ENCODE measurements at places on chromosomes 4 and X.

- no peak for DNase-seq
These were observed 3.4 kb downstream of the PJA1 start for GRCh38 chrX:69161786-69162349.

DNA sequence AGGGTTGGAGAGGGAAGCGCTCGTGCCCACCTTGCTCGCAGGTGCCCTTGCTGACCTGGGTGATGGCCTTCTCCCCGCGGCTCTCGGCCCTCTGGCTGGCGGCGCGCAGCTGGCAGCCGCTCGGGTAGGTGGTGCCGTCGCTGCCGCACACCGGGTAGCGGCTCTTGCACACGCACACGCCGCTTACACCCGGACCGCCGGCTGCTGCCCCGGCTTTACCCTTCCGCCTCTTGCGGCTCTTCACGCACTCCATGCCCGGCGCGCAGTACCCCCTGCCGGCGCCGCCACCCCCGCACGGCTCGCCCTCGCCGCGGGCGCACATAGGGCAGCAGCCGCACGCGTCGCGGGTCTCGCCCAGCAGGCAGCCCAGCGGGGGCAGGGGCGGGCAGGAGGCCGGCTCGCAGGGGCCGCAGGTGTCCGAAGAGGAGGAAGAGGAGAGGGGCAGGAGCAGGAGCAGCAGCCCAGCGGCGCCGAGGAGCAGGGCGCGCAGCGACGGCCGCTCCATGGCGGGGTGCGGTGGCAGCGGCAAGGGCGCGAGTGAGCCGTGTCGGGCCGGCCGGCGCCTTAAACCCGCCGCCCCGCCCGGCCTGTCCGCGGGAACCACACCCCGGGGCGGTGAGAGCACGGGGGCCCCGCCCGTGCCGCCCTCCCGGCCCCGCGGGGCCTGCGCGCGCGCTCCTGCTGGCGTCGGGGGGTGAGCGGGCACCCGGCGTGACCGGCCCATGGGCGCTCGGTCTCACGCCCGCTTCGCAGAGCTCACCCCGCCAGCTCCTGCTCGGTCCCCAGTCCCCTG lies at the start of gene IGFBP7:
TSS of gene IGFBP7 (minus strand) at position 539 of the 793 bp plus-strand sequence. CDS start at position 505, 34 bp downstream.
- DNase-seq, result no peak

DNA sequence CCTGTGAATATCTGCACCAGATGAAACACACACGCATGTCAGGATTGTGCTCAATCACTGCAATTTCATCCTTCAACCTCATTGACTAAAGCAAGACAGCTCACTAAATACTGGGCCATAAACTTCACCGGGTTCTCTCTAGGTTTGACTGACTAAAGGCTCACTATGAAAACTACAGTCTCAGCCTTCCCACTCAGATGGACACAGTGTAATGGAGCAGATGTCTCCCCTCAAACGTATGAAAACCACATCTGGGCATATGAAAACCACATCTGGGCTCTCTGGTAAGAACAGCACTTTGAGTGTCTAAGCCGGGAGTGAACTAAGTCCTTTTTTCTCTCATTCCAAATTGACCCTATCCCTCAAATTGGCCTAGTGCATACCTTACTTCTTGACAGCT lies 15.2 kb downstream of the GEMIN8 start:
- DNase-seq, result no peak

- no peak for DNase-seq
These were observed 7.4 kb downstream of the HERC3 start for GRCh38 chr4:88599714-88600113.

GRCh38 chrX:136546371-136546781 lies 14.4 kb downstream of the VGLL1 start:
- no peak for DNase-seq

DNA sequence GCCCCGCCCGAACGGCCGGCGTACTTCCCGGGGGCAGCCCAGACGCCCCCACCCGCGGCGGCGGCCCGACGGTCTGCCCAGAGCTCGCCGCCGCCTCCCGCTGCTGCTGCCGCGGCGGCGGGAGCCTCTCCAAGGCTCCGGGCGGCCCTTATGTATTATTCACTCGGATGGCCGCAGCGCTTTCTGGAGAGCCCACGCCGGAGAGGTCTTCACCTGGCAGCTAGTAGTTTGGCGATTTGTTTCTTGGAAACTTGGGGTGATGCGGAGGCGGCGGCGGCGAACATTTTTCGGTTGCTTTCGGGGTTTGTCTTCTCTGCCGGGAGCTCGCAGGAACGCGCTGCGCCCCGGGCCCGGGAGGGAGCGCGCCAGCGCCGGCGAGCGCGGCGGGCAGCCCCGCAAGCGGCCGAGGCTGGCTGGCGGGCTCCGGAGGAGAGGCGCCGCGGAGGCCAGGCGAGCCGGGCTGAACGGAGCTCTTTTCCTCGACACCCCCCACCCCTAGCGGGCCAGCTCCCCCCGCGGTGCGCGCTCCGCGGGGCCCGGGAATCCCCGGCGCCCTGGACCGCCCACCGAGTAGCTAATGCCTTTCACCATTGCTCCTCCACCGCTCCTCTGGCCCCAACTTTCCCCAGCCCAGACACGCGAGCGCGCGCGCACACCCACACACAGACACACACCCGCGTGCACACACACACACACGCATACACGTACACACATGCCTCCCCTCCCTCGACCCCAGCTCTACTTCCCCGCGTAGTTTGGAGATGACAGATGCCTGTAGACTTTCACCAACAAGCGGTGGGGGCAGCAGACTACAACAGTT lies 113.5 kb downstream of the DHX15 start:
- no peak for DNase-seq

GRCh38 chr4:182831376-182831775 lies 85.8 kb downstream of the DCTD start:
- no peak for DNase-seq

DNA sequence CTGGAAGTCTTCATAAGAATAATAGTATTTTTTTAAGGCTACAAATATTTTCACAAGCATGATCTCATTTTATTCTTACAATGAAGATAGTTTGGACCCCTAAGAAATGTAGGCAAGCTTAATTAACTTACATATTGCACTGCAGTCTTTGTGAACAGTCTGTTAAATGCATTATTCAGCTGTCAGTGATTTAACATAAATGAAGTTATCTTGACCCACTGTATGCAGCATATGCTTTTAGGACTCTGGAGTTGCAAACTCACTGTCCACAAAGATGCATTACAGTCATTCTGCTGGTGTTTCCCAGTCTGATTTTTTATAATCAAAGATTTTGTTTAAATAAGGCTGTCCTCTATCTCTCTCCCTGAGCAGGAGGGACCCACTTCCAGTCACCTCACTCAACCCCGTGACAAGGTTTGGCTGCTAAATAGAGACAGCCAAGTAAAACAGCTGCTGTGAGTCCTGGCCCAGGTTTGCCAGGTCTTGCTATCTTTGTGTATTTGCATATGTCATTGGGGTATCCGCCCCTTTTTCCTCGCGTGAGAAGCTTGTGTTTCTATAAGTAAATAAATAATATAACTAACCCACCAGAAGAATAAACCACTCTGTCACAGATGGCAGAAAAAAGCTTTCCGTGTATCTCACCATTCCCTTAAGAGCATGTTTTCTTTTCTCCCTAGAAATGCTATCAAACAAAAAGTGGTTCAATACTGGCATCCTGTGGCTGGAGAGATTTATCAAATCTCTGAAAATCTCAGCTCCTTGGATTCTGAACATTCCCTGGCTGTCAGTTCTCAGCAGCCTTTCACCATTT lies 67.0 kb downstream of the SLC7A11 start:
- no peak for DNase-seq

- no peak for DNase-seq
These were observed 15.5 kb downstream of the SLC10A7 start for GRCh38 chr4:146506272-146506671.

DNA sequence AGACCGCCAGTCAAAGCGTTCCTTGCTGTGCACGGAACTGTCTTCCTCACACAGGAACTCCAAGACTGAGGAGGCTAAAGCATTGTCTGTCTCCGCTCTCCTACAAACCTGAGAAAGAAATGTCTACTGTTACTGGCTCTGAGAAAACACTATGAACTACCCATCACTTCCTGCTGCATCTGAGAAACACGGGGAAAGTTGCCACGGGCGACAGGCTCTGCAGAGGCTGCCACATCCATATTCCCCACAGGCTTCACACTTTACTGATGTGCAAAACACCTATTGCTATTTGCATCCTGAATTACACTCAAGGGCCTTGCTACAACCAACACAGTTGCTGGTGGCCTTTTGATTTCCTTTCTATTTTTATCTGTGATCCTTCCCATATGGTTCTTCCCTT lies 59.0 kb downstream of the AFAP1 start:
- DNase-seq, result peak; percentile 13

GRCh38 chrX:16002185-16002584 lies 121.2 kb upstream of the GRPR start:
- DNase-seq, result peak; percentile 55

DNA sequence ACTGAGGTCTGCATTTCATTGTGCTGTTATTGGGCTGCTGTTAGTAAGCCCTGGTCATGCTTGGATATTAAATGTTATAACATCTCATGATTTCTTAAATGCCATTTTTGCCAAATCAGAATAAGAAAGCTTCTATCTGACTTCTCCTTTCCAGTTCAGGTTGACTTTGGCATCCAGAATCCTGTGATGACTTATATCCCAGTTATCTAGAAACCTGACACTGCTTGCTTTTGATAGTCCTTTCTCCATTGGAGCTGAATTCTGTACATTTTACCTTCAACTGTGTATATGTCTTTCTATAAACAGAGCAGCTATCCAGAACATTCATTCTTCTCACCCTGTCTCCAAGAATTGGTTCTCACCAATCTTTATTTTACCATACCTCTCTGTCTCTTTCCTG lies 257.7 kb upstream of the GNPDA2 start:
- no peak for DNase-seq

GRCh38 chr4:86250006-86250405 lies 109.8 kb downstream of the MAPK10 start:
- no peak for DNase-seq

DNA sequence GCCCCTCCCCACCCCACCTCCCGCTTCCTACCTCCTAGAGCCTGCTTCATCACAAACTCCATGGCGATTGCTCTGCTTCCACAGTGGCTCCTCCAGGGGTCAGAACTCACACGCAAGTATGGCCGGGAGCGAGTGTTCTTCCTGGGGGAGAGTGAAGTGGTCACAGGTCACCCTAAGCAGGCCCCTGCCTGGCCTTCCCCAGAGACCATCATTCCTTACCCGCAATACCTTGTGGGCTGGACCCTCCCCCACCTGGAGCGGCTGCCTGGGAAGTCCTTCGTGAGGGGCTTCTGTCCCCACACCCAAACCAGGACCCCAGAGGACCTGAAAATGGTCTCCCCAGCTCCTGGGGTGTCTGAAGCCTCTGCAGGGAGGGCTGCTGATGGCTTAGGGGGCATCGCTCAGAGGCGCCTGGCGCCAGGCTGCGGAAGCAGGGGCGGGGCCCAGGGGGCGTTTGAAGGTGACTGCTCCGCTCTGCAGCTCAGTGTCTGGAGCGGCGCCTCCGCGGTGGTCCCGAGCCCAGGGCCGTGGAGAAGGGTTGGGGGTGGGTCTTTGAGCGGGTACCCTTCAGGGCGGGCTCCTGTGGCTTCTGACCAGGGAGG lies 1.4 kb downstream of the CPLX1 start:
- no peak for DNase-seq

DNA sequence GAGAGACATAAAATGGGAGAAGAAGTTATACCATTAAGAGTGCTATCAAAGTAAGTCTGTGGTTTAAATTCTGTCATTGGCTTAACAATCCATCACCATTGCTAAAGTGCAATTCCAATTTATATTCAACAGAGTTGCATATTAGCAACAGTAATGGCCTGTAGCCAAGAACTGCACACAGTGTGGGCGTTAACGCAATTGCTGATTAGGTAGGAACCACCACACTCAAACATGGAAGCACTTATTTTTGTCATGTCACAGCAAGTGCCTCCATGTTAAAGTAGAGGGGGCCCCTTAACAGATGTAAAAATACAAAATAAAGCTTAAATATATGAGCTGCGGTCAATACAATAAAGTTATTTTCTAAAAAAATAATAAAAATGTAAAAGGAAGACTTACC lies 10.8 kb downstream of the LARP7 start:
- DNase-seq, result no peak

GRCh38 chrX:118975831-118976598 lies 1.6 kb downstream of the LONRF3 start:
- DNase-seq, result peak; percentile 42

GRCh38 chr4:99875071-99875470 lies 19.2 kb downstream of the LAMTOR3 start:
- no peak for DNase-seq

DNA sequence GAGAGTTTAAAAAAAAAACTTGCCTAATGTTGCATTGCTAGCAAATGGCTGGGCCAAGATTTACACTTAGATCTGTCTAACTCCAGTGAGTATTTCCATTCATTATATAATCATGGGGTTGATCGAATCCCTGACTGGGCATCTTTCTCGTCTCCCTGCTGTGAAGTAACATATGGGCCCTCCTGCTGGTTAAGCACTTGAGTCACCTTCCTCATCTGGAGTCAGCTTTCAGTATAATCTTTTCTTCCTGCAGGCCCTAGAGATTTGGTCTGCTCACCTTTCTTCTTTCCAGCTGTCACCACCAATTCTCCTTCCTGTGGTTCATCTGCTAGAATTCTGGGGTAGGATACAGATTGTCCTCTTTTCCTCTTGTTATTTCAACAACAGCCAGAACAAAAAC lies 41.6 kb downstream of the TIGD2 start:
- DNase-seq, result peak; percentile 42

DNA sequence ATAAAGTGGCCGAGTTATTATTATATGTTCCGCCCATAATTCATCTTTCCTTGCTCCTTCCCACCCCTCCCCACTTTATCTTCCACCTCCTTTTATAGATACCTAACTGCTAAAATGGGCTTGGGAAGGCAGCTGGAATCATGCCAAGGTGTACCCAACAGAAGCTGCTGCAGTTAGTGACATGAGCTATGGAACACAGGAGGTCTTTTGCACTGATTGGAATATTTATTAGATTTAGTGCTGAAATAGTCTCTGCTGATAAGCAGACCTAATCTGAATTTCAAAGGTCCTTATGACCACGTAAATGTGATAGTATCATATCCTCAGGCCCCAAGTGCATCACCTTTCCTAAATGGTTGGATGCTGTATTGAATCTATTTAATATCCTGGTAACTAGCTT lies 64.9 kb downstream of the HMGB2 start:
- no peak for DNase-seq

DNA sequence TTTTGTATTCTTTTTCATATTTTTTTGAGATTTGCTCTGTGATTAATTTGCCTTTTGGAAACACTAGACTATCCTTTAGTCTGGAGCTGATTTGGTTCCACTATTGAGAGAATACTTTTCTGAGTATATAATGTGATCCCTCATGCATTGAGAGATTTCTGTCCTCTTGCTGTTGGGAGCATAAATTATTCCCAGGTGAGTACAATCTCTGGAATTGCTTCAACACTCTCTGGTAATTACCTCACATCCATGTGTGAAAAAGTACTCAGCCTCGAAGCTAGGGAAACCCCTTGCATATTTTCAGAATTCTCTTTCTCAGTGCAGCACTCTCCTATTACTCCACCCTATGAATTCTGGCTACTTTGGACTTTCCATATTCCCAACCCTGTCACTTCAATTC lies 550.0 kb downstream of the RAPGEF2 start:
- DNase-seq, result no peak

DNA sequence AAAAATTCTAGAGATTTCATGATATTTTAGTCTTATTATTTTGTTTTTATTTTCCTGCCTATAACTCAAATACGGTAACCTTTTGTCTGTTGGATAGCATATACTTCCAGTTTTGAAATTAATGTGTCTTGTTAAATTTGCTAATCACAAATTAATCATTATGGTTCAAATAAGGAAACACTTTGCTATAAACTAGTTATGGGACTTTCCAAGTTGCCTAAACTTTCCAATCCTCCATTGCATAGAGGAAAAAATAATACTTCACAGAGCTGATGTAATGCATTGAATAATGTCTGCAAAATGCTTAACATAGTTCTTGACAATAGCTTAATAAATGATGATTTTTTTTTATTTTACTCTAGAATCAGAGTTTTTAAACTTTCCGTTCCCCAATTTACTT lies 4.7 kb downstream of the GUCY1B1 start:
- no peak for DNase-seq
